Esophagus mucosa (tissue), 1 donor: ENCODE measurements at places on chromosomes 7 and 10. TPM values are rescaled to one million over a fixed set of nuclear protein-coding genes. Genes with fewer than 3 reads are reported as not detected.

GRCh38 chr10:6140141-6140841 is 51.5 kb downstream of the RBM17 start:
- ATAC-seq: no peak

GRCh38 chr10:27710014-27710413 is 35.6 kb downstream of the MKX start:
- ATAC-seq: no peak

GRCh38 chr7:34904987-34905386 is 132.3 kb downstream of the DPY19L1 start:
- peak; percentile 52 for ATAC-seq

DNA sequence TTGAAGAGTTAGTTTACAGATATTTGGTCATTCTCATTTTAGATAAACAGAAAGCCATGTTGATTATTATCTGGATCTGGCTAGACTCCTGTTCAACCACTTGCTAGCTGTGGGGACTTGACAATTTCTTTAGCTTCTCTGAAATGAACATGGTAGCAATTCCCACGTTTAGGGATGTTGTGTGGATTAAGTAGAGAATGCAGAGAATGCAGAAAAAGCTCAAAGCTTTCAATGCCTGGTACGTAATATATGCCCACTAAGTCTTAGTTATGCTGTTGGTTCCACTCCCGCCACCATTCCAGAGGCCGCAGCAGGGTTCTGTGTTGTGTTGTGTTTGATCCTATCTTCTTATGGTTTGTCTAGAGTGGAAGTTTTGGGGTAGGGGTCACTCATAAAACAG is 39.2 kb upstream of the RPA3 start:
- ATAC-seq: no peak

DNA sequence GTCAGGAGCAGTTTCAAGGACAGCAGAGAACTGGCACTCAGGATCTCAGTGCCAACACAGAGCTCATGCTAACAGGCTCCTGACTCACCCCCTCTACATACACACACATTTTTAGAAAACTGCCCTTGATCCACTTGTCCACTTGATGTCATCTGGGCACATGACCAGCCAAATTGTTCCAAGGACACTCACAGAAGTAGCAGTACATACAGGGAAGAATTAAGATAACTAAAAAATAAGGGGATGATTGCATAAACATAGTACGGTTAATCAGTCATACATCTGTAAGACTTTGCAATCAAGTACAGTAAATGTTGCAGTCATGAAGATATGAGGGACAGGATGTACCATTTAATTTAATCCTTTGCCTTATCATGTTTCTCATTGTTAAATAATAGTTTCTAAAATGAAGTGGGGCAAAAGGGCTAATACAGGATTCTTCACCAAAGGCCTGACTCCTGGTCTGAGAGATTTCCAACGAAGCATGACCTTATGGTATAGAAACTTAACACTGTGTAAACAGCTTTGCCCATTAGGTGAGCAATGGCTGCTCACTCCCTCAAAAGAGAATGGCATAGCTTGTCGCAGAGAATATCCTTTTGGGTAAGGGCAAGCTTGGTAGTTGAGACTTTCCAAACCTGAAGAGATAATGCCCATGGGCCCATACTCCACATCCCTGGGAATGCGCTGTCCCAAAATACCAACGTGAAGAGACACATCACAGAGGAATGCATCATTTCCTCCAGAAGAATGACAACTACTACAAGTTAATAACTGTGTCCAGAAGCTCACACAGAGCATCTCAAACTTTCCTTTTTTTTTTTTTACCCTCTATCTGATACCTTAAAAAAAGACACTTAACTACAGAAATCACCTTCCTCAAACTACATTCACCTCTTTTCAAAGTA is 94.1 kb downstream of the ARMH3 start:
- ATAC-seq: no peak

DNA sequence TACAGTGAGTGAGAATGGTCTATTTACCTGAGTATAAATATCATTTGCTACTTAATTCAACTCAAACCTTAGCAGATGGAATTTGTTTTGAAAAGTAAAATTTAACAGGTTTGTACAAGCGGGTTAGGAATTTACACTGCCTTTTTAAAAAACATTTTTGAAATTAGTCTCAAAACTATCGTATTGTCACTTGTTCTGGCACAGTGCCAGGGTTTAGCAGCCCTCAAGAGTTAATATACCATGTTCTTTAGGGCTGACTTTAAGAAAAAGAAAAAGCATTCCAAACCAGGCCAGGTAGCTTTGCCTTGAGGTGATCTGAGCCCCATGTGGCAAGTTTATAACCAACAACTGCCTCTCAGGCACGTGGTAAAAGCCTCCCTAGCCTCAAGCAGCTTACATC is 17.8 kb downstream of the CCNJ start:
- no peak for ATAC-seq

The CARD11 gene
- 0.80 TPM for total RNA-seq

The DOCK1 gene
- total RNA-seq: 37.6 TPM

The GBF1 gene
- total RNA-seq: 24.0 TPM
